Stimulated activated CD8-positive, alpha-beta memory T cell treated with anti-CD3 and anti-CD28 coated beads, Interleukin-15, amount 100 ng/mL, for 4 hours (primary cell): ENCODE measurements at places on chromosomes 5 and 9.

GRCh38 chr5:93303291-93303691, 277.7 kb downstream of the NR2F1-AS1 start:
- DNase-seq: no peak

GRCh38 chr9:99506747-99507348, 284.8 kb downstream of the SEC61B start:
- no peak for DNase-seq

- DNase-seq: no peak
Measured at GRCh38 chr9:31355965-31356364, 1028.5 kb upstream of the ACO1 start.

DNA sequence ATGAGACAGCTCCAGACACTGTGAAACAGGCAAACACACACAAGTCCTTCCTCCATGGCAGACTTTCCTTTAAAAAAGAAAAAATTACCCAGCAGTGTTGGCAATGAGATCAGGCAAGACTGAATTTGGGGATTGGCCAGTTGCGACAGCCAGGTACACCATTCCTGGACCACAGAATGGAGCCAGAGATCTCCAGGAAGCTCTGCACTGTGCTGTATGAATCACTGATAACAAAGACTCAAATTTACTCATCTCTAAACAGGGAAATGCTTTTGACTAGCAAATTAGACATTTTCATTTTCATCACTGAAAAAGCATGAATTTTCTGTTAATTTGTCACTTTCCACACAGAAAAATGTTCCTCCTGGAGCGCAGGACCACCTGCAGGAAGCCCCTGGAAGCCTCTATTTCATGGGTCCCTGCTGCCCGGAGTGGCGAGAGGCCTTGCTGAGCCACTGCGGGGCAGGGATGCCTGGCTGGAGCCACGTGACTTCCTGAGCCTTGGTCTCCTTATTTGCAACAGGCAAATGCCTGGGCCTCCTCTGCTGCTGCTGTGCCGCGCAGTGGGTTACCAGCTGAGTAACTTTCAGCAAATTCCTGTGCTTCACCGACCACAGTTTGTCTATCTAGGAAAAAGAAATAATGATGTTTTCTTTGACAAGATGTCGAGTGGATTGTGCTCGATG, 185.9 kb upstream of the ZNF618 start:
- DNase-seq: no peak

- no peak for DNase-seq
Measured at GRCh38 chr5:75192804-75193203, 43.9 kb downstream of the ANKRD31 start.

DNA sequence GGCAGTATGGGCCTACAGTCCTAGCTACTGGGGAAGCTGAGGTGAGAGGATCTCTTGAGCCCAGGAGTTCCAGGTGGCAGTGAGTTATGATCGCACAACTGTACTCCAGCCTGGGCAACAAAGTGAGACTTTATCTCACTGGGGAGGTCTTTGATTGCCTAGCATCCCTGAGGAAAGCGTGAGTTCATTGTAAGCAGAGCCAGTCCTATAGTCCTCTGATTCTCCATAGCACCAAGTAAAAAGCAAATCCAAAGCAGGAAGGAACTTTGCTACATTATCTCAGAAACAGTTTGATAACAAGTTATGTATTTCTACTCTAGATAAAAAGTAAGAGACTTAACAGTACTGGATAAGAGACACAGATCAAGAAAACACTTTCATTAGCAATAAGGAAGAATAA, 37.6 kb downstream of the ANKRD31 start:
- no peak for DNase-seq

DNA sequence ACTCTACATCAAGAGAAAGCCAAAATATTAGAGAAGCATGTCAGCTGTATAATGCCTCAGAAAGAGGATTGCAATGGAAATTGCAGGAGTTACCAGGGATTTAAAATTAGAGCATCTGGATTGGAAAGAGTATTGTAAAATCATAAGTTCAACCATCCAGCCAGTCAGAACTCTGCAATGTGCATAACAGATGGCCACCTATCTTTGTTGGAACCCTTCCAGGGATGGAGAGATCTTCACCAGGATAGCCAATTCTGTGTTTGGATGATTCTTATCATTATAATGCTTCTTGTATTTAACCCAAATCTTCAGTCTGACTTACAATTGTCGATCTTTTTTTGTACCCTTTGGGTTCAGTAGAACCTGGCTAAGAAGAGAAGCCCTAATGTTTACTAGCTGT, 164.4 kb downstream of the TLR4 start:
- no peak for DNase-seq

- no peak for DNase-seq
Measured at GRCh38 chr5:135106610-135107471, 72.8 kb upstream of the PITX1 start.

- no peak for DNase-seq
Measured at GRCh38 chr5:97063251-97063650, 79.2 kb downstream of the LIX1 start.

- no peak for DNase-seq
Measured at GRCh38 chr5:177592905-177593304, 902 bp downstream of the TMED9 start.

GRCh38 chr9:25709941-25710340, 31.7 kb upstream of the TUSC1 start:
- no peak for DNase-seq

GRCh38 chr9:114384836-114385396, 2.9 kb downstream of the AKNA start:
- DNase-seq: no peak

DNA sequence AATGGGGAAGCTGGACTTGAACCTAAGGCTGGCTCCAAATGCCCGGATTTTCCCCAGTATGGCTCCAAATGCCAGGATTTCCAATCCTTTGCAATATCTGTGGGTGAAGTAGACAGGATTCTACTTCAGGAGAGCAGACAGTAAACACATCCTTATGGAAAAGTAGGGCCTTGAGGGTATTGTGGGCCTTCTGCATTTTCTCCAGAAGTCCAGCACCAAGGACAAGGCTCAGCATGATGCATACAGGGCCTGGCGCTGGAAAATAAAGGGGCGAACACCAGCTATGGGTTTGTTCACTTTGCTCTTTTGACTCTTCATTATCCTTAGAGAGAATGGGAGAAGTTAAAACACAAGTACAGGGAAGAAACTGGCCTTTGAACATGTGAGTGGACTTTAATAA, 347.5 kb downstream of the SEMA5A start:
- DNase-seq: no peak

DNA sequence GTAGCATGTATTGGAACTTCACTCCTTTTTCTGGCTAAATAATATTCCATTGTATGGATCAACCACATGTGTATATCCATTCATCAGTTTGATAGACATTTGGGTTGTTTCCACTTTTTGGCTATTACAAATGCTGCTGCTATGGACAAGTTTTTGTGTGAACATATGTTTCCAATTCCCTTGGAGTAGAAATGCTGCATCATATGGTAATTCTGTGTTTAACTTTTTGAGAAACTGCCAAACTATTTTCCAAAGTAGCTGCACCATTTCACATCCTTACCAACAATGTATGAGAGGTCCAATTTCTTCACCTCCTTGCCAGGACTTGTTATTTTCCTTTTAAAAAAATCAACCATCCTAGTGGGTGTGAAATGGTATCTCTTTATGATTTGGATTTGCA, 8.4 kb downstream of the FRRS1L start:
- DNase-seq: no peak

- no peak for DNase-seq
Measured at GRCh38 chr9:72960446-72960845, 7.6 kb upstream of the ALDH1A1 start.

- no peak for DNase-seq
Measured at GRCh38 chr5:33401482-33402390, 39.0 kb upstream of the TARS1 start.

- no peak for DNase-seq
Measured at GRCh38 chr5:106205916-106206571, 1464.7 kb downstream of the EFNA5 start.

- no peak for DNase-seq
Measured at GRCh38 chr9:87256973-87257372, 240.7 kb upstream of the DAPK1 start.

DNA sequence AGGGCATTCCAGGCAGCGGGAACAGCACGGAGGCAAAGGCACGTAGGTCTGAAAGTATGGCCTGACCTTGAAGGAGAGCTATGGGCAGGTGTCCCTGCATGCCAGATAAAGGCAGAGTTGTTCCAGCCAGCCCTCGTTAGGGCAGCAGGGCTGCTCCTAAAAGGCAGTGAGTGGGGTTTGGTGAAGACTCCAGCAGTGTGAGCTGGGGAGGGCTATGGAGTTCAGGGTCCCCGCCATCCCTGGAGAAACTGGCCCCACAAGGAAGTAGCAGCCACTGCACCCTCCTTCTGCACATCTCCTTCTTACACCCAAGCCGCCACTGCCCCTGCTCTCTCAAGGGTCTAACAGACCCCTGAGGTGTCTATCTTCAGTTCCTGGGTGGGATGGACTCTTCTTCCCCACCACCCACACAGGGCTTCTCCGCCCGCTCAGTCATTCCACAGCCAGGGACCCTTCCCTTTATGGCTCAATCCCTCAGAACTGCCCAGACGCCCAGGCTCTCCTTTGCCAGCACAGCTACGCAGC, 1.4 kb downstream of the AKNA start:
- DNase-seq: no peak

GRCh38 chr5:178119915-178120606, 6.7 kb downstream of the N4BP3 start:
- no peak for DNase-seq

DNA sequence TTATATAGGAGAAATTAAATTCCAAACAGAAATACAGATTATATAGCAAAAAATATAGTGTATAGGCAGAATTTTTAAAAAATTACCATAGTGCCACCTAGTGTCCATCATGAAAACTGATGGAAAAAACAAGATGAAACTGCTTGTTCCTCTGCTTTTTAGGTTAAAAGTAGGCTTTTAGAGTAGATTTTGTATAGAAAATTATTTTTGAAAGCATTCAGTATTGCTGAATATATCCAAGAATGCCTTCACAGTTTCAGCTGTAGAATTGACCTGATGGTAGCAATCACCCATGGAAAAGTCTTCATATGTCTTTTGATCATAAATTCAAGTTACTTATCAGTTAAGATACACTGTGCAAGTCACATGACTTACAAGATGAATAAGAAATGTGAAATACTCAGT, 19.7 kb downstream of the RIOK2 start:
- DNase-seq: no peak

DNA sequence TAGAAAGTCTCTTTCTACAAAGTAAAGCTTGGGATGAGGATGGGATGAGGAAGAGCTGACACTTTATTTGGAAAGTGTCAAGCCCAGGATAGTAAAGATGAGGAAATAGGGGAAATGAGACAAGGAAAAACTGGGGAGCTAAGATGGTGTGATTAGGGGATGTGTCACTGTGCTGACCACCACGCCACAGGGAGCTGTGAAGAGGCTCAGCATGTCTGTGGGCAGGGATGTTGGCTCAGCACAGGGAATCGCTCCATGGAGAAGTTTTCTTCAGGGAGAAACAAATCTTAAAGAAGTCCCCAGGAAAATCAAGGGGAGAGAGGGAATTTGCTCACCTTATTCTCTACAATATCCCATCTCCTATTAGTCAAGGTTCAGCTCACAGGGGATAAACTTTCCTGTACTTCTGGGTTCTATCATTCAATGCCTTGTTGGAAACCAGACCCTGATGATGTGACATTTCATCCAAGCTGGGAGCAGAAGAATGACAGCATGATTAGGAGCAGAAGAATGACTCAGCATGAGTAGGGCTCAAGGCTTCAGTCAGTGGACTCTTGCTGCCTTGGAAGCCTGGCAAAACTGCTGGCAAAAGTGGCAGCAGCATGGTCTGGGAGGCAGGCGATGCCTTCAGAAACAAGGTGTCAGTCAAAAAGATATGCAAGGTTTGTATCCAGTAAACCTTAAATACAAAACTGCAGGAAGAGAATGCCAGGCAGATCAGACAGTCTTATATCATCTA, 4.9 kb downstream of the HSPB3 start:
- no peak for DNase-seq

- DNase-seq: no peak
Measured at GRCh38 chr5:58360794-58361193, 99.1 kb downstream of the PLK2 start.

DNA sequence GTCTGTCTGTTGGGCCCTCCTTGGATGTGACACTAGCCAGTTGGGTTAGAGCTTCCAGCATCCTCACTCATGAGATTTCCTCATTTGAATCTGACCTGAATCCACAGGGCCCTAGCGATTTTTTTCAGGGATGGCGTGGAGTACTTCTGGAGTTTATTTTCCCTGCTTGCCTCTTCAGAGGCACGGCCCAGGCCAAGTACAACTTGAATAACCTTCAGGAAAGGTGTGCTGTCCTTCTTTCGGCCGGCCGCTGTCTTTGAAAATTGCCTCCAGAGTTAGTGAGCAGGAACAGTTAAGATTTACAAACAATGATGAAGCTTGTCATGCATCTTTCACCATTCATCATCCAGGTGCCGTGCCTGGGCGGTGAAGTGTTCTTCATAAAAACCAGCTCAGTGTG, 49.5 kb upstream of the DMRT3 start:
- no peak for DNase-seq

DNA sequence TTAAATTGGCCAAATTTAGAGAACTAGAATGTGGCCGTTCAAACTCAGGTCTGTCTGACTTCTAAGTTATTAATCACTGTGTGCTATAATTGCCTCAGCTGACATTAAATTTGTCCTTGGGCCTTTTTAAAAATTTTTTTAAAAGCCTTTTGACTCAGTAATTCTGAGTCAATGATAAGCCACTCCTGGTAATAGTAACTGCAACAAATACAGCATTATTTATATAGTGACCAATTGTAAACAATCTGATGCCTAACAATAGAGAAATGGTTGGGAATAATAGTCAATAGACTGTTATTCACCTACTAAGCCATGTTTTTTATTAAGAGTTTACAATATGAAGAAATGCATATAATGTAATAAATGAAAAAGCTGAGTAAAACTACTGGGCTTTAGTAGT, 70.9 kb upstream of the FSD1L start:
- DNase-seq: no peak

- peak; percentile 1 for DNase-seq
Measured at GRCh38 chr9:38003230-38003629, 65.8 kb downstream of the SHB start.

- DNase-seq: no peak
Measured at GRCh38 chr5:170508660-170509347, 5.0 kb downstream of the KCNIP1 start.

DNA sequence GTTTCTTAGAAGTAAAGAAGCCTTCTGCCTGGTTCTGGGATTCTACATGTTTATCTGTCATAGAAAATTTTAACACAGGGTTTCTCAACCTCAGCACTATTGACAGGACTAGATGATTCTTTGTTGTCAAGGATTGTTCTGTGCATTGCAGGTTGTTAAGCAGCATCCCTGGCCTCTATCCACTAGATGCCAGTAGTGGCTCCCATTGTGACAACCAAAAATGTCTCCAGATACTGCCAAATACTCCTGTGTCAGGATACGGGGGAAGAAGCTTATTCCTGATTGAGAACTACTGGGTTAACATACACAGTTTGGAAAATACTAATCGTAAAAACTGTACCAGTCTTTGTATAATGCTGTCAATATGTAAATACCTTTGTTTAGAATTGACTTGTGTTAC, 167.1 kb downstream of the NIPBL start:
- no peak for DNase-seq

GRCh38 chr5:107380654-107381053, 290.1 kb downstream of the EFNA5 start:
- no peak for DNase-seq

GRCh38 chr5:111914966-111915636, 158.1 kb upstream of the NREP start:
- DNase-seq: no peak
